GM23248 (cell line): ENCODE measurements at places on chromosomes 4 and X. TPM values are rescaled to one million over a fixed set of nuclear protein-coding genes. Genes with fewer than 3 reads are reported as not detected.

Gene TCP11X2
- total RNA-seq, result not detected in 2 replicates

Gene SSX1
- not detected in 2 replicates for total RNA-seq

DNA sequence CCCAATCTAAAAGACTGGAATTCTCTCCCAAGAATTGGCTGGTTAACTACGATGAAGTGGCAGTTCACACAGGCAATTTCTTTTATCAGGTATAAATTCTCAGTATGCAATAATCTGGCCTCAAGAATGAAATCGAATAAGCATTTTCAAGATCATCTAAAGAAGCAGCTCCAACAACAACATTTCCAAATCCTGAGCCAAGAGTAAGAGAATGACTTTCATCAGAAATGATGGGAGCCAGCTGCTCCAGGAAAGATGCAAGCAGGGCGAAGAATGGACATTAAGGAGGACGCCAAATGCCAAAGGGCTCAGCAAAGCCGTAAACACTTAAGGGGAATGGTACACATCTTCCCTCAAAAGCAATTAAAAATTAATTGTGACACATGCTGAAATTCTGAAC is 12.0 kb downstream of the ADAMTS3 start:
- H3K36me3 ChIP-seq, result no peaks in the 10 kb centered on the region
- no peak overlapping the region for H3K4me3 ChIP-seq
- no peak for DNase-seq
- no peaks in the 10 kb centered on the region for H3K4me1 ChIP-seq
- H3K27ac ChIP-seq, result no peak overlapping the region

DNA sequence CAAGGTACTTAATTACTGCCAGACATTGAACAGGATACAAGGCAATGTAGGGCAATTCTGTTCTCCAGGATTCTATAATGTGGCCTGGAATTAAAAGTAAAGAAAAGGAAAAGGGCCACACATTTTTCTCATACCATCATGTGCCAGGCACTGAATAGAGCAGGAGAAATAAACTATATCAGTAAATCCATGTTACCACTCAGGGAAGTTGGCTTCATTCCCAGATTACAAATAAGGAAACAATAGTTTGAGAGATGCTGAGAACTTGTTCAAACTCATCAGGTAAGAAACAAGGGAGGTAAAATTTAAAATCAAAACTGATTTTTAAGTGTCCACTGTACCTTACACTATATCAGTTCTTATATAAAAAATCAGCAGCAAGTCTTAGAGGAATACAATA is 645.0 kb upstream of the ATOH1 start:
- H3K36me3 ChIP-seq, result no peaks in the 10 kb centered on the region
- no peak overlapping the region for H3K4me3 ChIP-seq

DNA sequence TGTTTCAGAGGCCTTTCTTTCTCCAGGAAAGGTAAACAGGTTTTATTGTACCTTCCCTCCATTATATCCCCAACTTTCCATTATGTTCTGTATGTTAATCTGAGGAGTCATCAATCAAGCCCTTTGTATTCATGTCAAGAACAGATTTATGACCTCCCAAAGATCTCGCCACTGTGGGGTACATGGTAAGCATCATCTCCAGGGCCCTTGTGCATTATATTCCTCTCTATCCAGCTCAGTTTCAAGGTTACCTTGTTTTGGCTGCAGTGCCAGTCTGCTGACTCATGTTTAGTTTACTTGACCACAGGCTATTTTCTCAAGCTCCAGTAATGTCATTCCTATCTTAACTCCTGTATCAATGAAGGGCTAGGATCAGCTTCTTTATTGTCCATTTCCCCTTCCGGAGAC is 125.1 kb upstream of the FRMPD4 start:
- no peak overlapping the region for H3K4me3 ChIP-seq
- no peaks in the 10 kb centered on the region for H3K27me3 ChIP-seq
- H3K36me3 ChIP-seq, result no peaks in the 10 kb centered on the region
- H3K27ac ChIP-seq, result no peak overlapping the region
- peak; percentile 26 for DNase-seq
- H3K4me1 ChIP-seq, result no peaks in the 10 kb centered on the region

- H3K27me3 ChIP-seq, result no peaks in the 10 kb centered on the region
- no peak overlapping the region for H3K27ac ChIP-seq
- peaks cover 15% of the 10 kb centered on the region for H3K4me1 ChIP-seq
- peak; percentile 43 for DNase-seq
Observed at GRCh38 chr4:137610960-137611359, 78.7 kb upstream of the PCDH18 start.

- no peaks in the 10 kb centered on the region for H3K4me1 ChIP-seq
- no peaks in the 10 kb centered on the region for H3K36me3 ChIP-seq
- DNase-seq, result no peak
- no peak overlapping the region for H3K4me3 ChIP-seq
- no peak overlapping the region for H3K27ac ChIP-seq
Observed at GRCh38 chr4:18636001-18636585, 614.5 kb upstream of the LCORL start.

DNA sequence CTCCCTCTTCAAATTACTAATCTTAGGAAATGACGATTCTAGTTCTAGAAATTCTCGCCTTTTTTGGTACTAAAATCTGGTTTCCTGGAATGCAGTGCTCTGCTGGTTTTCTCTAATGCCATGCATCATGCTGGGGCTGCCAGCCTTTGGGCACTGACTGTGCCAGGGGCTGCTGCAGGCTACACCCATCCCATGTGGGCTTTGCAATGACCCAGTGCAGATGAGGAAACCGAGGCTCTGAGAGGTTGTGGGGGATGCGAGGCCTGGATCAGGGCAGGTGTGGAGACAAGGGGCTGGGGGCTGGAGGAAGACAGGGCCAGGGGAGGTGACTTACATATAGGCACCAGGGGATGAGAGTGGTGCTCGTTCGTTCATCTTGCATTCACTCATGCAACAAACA is 95.3 kb downstream of the HMX1 start:
- no peak overlapping the region for H3K27ac ChIP-seq
- no peak overlapping the region for H3K4me3 ChIP-seq
- H3K36me3 ChIP-seq, result no peaks in the 10 kb centered on the region
- no peak for DNase-seq
- H3K4me1 ChIP-seq, result no peaks in the 10 kb centered on the region
- peaks cover 7% of the 10 kb centered on the region; the same call in 1 of the 2 replicates for H3K27me3 ChIP-seq

DNA sequence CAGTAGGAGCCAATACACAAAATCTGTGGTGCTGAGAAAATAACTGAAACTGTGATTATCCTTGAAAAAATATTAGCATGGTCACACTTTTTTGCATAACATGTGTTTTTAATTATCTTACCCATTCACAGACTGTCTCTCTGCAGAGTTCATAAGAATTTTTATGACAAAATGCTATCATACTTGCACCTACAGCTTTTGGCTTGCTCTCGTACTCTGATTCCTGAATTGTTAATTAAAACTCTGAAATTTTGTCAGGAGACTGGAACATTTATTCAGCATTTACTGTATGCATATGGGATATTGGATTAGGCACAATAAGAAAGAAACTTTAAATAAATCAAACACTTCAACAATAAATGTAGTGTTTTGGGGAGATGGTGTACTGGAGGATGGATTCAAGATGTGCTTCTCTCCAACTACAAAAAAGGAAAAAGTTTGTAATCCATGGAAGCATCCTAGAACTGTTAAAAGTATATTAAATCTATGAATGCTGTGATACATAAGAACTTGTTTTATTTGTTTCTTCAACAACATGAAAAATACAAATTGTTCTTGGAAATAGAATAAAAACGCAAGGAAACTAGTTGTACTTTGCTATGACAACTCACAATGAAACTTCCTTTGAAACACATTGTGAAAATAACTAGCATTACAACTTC is 260.5 kb downstream of the SPATA18 start:
- H3K27me3 ChIP-seq, result no peaks in the 10 kb centered on the region; the same call in 1 of the 2 replicates
- H3K27ac ChIP-seq, result no peak overlapping the region
- H3K36me3 ChIP-seq, result no peaks in the 10 kb centered on the region
- DNase-seq, result no peak
- no peak overlapping the region for H3K4me3 ChIP-seq

GRCh38 chr4:110637408-110638088 is 14.7 kb upstream of the PITX2 start:
- no peaks in the 10 kb centered on the region for H3K36me3 ChIP-seq
- H3K27me3 ChIP-seq, result no peaks in the 10 kb centered on the region
- peaks cover 4% of the 10 kb centered on the region; the same call in 1 of the 2 replicates for H3K4me1 ChIP-seq
- peak overlapping the region; percentile 88 for H3K4me3 ChIP-seq

DNA sequence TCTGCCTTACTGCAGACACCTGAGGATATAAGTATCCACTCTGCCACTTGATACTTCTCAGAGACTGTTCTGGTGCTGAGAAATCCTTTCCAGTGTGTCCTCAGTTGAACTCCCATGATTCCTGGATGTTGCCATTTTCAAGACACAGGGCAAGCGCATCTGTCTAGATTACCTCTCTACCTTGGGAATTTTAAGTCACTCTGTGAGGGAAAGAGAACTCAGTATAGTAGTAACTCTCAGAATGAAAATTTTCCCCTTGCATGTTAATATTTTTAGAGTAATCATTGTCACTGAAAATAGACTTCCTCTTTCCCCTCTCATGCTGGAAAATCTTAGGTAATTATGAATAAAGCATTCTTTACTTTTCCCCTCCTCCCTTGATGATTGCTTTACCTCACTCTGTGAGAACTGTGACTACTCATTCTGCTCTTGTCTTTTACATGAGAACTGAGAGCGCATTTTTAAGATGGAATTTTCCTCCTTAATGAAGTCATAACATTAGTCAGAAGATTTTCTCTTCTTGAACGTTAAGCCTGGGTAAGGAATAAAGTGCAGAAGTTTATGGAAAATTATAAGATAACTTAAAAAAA is 45.0 kb downstream of the TET2 start:
- no peak overlapping the region for H3K4me3 ChIP-seq
- no peaks in the 10 kb centered on the region for H3K36me3 ChIP-seq
- peak overlapping the region; percentile 33; the same call in 1 of the 2 replicates for H3K27ac ChIP-seq
- DNase-seq, result peak; percentile 51
- no peaks in the 10 kb centered on the region for H3K27me3 ChIP-seq

DNA sequence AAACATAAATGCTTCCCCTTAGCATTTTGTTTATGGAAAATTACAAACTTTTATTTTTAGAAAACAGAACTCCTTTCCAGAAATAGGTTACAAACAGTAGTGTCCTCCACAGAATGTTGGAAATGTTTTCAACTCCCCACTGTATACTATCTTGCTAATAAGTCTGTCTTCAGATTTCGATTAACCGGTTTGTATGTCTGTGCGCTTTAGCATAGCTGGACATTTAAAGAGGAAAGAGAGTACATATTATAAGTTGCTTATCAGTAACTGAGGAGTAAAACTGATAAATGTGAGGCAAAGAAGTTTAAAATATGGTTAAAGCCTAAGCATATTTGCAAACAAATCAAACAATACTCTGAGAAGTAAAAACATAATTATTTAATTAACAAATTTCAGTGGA is 3.4 kb downstream of the CXCL8 start:
- peaks cover 20% of the 10 kb centered on the region for H3K4me1 ChIP-seq
- no peak overlapping the region for H3K27ac ChIP-seq
- no peaks in the 10 kb centered on the region for H3K36me3 ChIP-seq

DNA sequence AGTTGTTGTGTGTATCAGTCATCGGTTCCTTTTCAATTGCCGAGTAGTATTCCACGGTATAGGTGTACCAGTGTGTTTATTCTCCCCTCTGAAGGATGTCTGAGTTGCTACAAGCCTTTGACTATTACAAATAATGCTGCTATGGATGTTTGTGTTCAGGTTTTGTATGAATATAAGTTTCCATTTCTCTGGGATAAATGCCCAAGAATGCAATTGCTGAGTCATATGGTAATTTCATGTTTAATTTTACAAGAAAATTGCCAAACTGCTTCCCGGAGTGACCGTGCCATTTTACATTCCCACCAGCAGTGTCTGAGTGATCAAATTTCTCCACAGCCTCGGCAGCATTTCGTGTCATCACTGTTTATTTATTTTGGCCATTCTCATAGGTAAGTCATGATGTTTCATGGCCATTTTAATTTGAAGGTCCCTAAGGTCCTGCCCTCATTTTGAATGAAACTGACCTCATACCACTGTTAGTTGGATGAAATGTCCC is 73.9 kb downstream of the IRF2 start:
- peaks cover 16% of the 10 kb centered on the region for H3K36me3 ChIP-seq
- peaks cover 12% of the 10 kb centered on the region for H3K4me1 ChIP-seq
- peak; percentile 94 for DNase-seq
- peak overlapping the region; percentile 85 for H3K27ac ChIP-seq

GRCh38 chr4:122758033-122758432 is 25.5 kb downstream of the BBS12 start:
- peak overlapping the region; percentile 54 for H3K4me3 ChIP-seq
- DNase-seq, result peak; percentile 69
- no peaks in the 10 kb centered on the region for H3K36me3 ChIP-seq
- peaks cover 50% of the 10 kb centered on the region for H3K4me1 ChIP-seq
- peak overlapping the region; percentile 36 for H3K27ac ChIP-seq

DNA sequence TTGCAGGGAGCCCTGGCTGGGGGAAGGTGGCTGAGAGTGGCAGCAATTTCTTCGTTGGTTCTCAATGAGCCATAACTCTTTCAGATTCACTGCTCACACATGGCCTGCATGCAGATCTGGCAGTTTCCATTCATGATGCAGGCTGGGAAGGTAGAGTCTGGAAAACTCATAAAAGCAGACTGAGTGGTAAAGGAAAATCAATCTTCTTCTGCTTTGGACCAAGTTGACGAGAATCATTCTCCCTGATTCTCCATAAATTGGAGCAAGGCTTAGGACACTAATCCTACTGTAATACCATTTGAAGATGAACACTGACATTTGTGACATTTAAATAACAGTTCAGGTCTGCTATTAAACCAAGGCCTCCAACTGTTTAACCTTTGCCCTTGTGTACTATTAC is 35.3 kb upstream of the HAND2 start:
- no peaks in the 10 kb centered on the region for H3K4me1 ChIP-seq
- H3K27ac ChIP-seq, result no peak overlapping the region
- no peak overlapping the region for H3K4me3 ChIP-seq
- DNase-seq, result no peak
- H3K36me3 ChIP-seq, result no peaks in the 10 kb centered on the region
- no peaks in the 10 kb centered on the region for H3K27me3 ChIP-seq
